ENCODE measurements at places on chromosomes 4 and X.
A peak's percentile ranks its signal among the peaks of the same experiment; 100 is the strongest.

DNA sequence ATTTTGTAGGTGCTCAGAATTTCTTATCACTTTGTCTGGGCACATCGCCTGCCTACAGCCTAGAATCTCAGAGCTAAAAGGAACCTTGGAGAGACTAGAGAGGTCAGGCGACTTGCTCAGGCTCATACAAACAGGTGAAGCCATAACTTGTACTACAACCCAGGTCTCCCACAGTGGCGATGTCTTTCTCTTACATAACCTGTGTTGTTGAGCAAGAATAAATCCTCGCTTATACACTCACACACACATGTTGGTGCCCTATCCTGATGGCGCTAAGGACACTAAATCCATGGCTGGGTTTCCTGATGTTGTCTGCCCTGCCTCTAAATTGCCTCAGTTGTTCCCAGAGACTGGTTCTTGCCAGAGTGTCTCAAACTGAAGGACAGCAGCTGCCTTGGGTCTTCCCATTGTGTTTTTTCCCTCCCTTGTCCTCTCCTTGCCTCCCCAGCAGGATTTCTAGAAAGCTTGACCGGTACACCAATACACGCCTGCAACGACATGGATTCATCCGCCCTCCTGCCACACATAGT is 1.6 kb downstream of the TSC22D3 start:
- peak overlapping the region; percentile 96 for H3K27ac ChIP-seq
- no peaks in the 10 kb centered on the region for H3K4me1 ChIP-seq
- DNase-seq: no peak

DNA sequence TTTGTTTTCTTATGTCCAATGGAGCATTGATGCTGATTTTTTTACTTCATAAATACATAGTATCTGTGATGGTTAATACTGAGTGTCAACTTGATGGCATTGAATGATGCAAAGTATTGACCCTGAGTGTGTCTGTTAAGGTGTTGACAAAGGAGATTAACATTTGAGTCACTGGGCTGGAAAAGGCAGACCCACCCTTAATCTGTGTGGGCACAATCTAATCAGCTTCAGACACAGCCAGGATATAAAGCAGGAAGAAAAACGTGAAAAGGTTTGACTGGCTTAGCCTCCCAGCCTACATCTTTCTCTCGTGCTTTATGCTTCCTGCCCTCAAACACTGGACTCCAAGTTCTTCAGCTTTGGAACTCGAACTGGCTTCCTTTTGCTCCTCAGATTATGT is 230.6 kb upstream of the SPRY1 start:
- H3K4me1 ChIP-seq: no peaks in the 10 kb centered on the region
- H3K36me3 ChIP-seq: no peaks in the 10 kb centered on the region
- no peaks in the 10 kb centered on the region for H3K27me3 ChIP-seq
- H3K4me3 ChIP-seq: no peak overlapping the region
- no peak overlapping the region for H3K27ac ChIP-seq

DNA sequence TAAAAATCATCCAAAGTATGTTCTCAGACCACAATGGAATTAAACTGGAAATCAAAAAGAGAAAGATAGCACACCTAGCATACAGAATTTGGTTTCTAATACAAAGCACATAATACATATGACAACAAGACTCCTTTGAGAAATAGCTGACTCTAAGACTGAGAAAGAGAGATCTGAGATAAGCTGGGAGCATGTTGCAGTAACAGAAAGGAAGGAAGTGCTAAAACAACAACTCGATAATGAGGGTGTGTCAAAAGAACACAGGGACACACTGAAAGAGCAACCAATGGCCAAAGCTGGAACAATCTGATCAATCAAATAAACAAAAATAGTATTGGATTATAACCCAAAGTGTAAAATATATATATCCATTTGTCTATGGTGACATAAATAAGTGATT is 586.6 kb downstream of the C4orf33 start:
- no peaks in the 10 kb centered on the region for H3K27me3 ChIP-seq
- no peak overlapping the region for H3K27ac ChIP-seq
- no peaks in the 10 kb centered on the region for H3K36me3 ChIP-seq
- no peak overlapping the region for H3K4me3 ChIP-seq

DNA sequence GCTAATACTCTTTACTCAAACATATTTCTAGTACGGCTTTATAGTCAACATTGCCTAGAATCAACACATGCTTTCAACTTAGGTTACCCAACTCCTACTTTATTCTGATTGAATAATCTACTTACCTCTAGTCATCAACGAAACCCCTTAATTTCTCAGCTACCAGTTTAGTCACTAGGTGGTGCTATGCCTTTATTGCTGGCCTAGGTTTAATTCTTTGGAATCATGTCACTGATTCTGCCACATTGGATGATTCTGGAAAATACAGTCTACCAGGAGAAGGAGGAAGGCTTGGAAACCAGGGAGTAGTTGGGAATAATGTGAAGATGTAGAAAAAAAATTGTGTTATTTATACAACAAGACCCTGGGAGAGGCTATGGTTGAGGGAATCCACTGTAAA is 167.7 kb downstream of the DCAF12L2 start:
- no peak for DNase-seq
- H3K27me3 ChIP-seq: no peaks in the 10 kb centered on the region
- no peak overlapping the region for H3K4me3 ChIP-seq
- H3K27ac ChIP-seq: no peak overlapping the region
- no peaks in the 10 kb centered on the region for H3K36me3 ChIP-seq
- no peaks in the 10 kb centered on the region for H3K4me1 ChIP-seq

GRCh38 chr4:124265701-124266100 is 446.8 kb downstream of the ANKRD50 start:
- no peaks in the 10 kb centered on the region for H3K36me3 ChIP-seq
- no peak overlapping the region for H3K4me3 ChIP-seq
- no peak for DNase-seq
- no peak overlapping the region for H3K27ac ChIP-seq
- H3K27me3 ChIP-seq: no peaks in the 10 kb centered on the region

GRCh38 chr4:148515248-148515647 is 73.0 kb upstream of the NR3C2 start:
- H3K27ac ChIP-seq: no peak overlapping the region
- no peak for DNase-seq
- H3K36me3 ChIP-seq: no peaks in the 10 kb centered on the region
- no peaks in the 10 kb centered on the region for H3K4me1 ChIP-seq
- no peaks in the 10 kb centered on the region for H3K27me3 ChIP-seq
- H3K4me3 ChIP-seq: no peak overlapping the region

GRCh38 chrX:137565921-137566745 is at the start of gene ZIC3:
Gene ZIC3 (plus strand): TSS chrX:137566127. CDS start chrX:137566692, 565 bp downstream.
- H3K36me3 ChIP-seq: no peaks in the 10 kb centered on the region
- H3K27me3 ChIP-seq: no peaks in the 10 kb centered on the region
- no peaks in the 10 kb centered on the region for H3K4me1 ChIP-seq
- H3K27ac ChIP-seq: no peak within 1 kb of the TSS

GRCh38 chr4:129747756-129748155 is 651.8 kb downstream of the C4orf33 start:
- H3K4me1 ChIP-seq: no peaks in the 10 kb centered on the region
- no peak for DNase-seq
- no peak overlapping the region for H3K4me3 ChIP-seq
- H3K27me3 ChIP-seq: no peaks in the 10 kb centered on the region

DNA sequence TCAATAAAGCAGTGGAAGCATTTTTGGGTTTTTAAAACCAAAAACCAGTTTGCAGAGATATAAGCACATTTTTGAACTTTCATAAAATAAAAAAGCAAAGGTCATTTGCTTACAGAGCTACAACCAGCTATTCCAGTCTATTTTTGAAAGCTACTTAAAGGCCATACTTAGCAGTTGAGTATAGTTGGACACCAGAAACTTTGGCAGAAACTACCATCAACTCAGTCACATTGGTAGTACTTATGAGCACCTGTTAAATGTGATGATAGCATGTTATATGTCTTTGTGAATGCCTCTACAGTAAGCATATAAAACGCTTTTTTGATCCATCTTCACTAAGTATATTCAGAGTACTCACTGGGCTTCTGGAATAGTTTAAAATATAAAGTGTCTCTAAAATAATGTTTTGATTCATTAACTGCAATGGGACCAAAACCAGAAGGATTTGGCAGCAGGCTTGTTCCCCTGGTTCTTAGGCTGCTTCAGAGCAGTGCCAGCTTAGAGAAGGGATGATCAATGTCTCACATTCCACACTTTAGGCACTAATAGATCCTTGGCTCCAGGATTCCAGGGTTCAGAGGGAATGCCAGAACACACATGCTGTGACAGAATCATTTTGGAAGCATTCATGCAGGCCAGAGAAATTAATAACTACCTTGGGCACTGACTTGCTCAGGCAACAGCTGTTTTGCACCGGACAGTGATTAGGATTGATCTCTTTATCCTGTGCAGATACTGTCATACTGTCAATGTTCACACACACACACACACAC is 103.9 kb downstream of the IQCM start:
- no peaks in the 10 kb centered on the region for H3K4me1 ChIP-seq
- H3K27ac ChIP-seq: no peak overlapping the region
- no peak for DNase-seq
- no peaks in the 10 kb centered on the region for H3K36me3 ChIP-seq
- no peak overlapping the region for H3K4me3 ChIP-seq

DNA sequence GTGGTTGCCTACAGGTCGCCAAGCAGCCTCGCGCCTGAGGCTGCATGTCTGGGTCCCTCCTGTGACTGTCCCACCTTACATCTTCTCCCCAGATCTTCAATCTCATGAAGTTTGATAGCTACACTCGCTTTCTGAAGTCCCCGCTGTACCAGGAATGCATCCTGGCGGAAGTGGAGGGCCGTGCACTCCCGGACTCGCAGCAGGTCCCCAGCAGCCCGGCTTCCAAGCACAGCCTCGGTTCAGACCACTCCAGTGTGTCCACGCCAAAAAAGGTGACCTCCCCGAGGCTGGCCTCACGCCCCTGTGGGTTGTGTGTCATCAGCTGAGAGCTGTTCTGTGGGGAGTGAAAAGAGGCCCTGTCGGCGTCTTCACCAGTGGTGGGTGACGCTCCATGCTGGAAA is 24.9 kb upstream of the HGFAC start:
- H3K27ac ChIP-seq: no peak overlapping the region
- DNase-seq: no peak
- no peaks in the 10 kb centered on the region for H3K36me3 ChIP-seq
- no peaks in the 10 kb centered on the region for H3K27me3 ChIP-seq
- no peak overlapping the region for H3K4me3 ChIP-seq
- no peaks in the 10 kb centered on the region for H3K4me1 ChIP-seq

GRCh38 chr4:84973856-84974255 is 7.4 kb upstream of the WDFY3 start:
- H3K4me1 ChIP-seq: peaks cover 13% of the 10 kb centered on the region
- no peak for DNase-seq
- no peaks in the 10 kb centered on the region for H3K36me3 ChIP-seq
- no peak overlapping the region for H3K4me3 ChIP-seq
- no peak overlapping the region for H3K27ac ChIP-seq

- DNase-seq: no peak
- no peak overlapping the region for H3K4me3 ChIP-seq
- H3K36me3 ChIP-seq: no peaks in the 10 kb centered on the region
- H3K27ac ChIP-seq: no peak overlapping the region
- H3K4me1 ChIP-seq: no peaks in the 10 kb centered on the region
Observed at GRCh38 chr4:83618991-83619645, 83.2 kb downstream of the GPAT3 start.

GRCh38 chrX:136880003-136880451 is 498 bp downstream of the RBMX start:
- no peaks in the 10 kb centered on the region for H3K27me3 ChIP-seq
- H3K4me1 ChIP-seq: no peaks in the 10 kb centered on the region
- no peaks in the 10 kb centered on the region for H3K36me3 ChIP-seq
- peak overlapping the region; percentile 70 for H3K4me3 ChIP-seq

GRCh38 chrX:69285881-69286564 is 120.8 kb upstream of the PJA1 start:
- H3K4me1 ChIP-seq: no peaks in the 10 kb centered on the region
- peak overlapping the region; percentile 55 for H3K4me3 ChIP-seq
- H3K36me3 ChIP-seq: no peaks in the 10 kb centered on the region
- peak overlapping the region; percentile 71 for H3K27ac ChIP-seq

DNA sequence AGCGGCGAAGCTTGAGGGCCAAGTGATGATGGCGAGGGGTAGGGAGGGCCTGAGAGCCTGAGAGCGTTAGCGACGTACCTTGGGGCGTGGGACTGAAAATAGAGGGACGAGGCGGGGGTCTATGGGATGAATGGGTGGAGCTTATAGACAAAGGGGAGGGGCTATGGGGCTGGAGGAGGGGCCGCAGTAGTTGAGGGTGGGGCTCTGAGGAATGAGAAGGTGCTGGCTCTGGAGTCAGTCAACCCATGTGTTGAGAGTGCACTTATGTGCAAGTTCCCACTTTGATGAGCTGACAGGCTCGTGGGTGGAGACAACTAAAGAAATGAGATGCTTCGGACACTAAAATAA is 488 bp downstream of the TBC1D25 start:
- H3K4me1 ChIP-seq: peaks cover 11% of the 10 kb centered on the region
- no peaks in the 10 kb centered on the region for H3K27me3 ChIP-seq
- H3K36me3 ChIP-seq: no peaks in the 10 kb centered on the region
- peak overlapping the region; percentile 97 for H3K27ac ChIP-seq
- peak overlapping the region; percentile 55 for H3K4me3 ChIP-seq
- peak; percentile 52 for DNase-seq

DNA sequence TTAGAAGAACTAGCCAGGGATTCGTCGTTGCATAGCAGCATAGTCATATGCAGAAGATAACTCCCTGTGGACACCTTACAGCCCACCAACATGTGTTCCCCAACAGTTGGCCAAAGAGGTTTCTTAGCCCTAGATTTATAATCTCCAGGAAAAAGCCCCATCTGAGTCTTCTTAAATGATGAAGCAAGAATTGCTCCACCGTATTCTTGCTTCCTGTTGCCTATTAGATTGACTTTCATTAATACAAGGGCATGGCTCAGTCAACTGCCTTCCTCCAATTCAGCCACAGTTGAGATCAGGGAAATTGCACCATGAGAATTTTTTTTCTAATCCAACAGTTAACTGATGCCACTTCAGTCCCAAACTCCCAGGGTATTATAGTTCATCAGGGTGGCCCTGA is 5.2 kb upstream of the AFF2 start:
- H3K27ac ChIP-seq: no peak overlapping the region
- no peaks in the 10 kb centered on the region for H3K36me3 ChIP-seq
- H3K27me3 ChIP-seq: peaks cover 4% of the 10 kb centered on the region
- no peaks in the 10 kb centered on the region for H3K4me1 ChIP-seq
- DNase-seq: no peak
- H3K4me3 ChIP-seq: no peak overlapping the region

DNA sequence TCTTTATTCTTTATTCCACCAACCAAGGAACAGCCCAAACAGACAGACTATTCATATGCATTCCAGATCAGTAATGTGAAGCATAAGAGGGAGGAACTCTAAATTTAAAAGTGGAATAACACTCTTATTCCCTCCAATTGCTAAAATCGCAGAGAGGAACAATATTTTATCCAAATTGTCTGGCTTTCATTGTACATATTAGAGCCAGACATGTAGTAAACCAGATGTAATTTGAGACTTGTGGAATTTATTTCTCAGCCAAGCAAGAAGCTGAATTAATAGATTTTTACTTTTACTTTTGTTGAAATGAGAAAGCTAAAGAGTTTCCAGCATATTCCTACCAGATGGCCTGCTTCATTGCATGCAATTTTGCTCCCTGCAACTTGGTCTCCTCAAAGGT is 674.6 kb upstream of the SLIT2 start:
- H3K27me3 ChIP-seq: no peaks in the 10 kb centered on the region
- no peaks in the 10 kb centered on the region for H3K36me3 ChIP-seq
- no peaks in the 10 kb centered on the region for H3K4me1 ChIP-seq
- H3K27ac ChIP-seq: no peak overlapping the region
- no peak for DNase-seq
- no peak overlapping the region for H3K4me3 ChIP-seq
